Posterior cingulate gyrus (tissue), 11 donors: ENCODE measurements at places on chromosomes 12 and 14.

DNA sequence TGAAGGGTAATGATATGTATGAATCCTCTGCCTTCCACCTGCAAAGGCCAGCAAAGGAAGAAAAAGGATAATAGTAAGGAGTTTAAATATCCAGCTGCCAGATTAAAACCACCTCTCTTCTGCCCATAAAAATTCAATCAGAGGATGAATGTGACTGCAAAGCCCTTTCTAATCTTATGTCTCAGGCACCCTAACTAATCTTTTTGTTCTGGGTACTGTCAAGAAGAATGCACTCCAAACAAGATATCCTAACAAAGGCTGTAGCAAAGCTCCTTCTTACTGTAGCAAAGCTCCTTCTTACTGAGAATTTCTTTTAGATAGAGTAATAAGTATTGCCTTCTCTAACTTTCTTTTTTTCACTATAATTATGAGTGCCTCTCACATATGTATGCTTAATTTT, 91.8 kb downstream of the ST8SIA1 start:
- DNase-seq = no peak

GRCh38 chr14:78673845-78674244, 503.7 kb downstream of the NRXN3 start:
- DNase-seq = no peak

GRCh38 chr12:95100264-95101190, 27.1 kb upstream of the NR2C1 start:
- DNase-seq = no peak

DNA sequence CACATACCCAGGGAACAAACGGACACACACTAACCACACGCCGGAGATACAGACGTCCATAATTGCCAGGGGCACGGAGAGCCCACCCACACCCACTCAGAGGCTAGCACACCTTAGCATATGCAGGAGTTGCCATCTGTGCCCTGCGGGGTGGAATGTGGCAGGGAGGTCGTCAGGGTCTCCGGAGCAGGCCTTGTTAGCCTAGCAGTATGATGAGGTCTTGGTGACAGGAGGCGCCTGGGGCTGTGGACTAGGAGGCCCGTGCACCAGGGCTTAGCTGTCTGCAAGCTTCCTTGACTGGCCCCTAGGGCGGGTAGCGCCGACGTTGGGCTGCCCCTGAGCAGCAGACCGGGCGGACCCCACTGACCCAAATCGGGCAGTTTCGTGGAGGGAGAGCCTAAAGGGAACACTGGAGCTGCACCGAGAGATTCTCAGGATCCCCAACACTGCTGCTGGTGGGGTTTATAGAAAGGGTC, 10.0 kb downstream of the STAC3 start:
- no peak for DNase-seq

- DNase-seq = no peak
These were observed 52.7 kb downstream of the ERH start for GRCh38 chr14:69345402-69345801.

- no peak for DNase-seq
These were observed 45.5 kb upstream of the SLC2A3 start for GRCh38 chr12:7981446-7981845.

GRCh38 chr12:122602456-122602855, 75.4 kb downstream of the KNTC1 start:
- no peak for DNase-seq

GRCh38 chr12:20624718-20625117, 70.4 kb upstream of the SLCO1C1 start:
- no peak for DNase-seq
